ENCODE measurements at places on chromosomes 12 and 14.

DNA sequence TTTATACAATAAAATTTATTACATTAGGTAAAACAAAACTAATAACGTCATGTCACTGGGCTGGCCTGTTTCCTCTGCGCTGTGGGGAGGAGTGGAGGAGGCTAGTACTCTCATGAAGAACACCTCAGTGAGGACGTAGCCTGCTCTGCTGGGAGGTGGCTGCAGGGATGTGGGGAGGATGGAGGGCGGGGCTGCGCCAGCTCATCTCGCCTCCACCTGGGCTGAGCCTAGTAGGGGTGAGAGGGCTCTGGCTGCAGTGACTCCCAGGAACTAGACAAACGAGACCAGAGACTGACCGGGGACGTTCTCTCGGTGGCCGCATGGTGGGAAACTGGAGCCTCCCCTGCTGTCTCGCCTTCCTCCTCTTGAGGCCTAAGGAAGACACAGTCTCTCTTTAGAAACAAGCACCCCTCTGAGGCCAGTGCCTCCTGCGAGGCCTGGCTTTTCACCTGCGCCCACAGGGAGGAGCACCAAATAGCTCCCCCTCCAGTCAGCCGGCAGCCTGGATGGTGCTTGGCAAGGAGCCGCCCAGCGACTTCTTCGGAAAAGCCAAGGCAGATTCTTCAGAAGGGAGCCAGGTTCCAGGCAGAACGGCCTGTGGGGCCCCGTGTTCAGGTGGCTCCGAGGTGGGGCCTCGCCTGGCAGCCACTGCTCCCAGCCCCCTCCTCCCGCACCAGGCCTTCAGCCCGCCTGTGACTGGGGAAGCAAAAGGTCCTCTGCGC lies 62.4 kb downstream of the PLEKHG3 start:
- no peak for DNase-seq

- DNase-seq: no peak
Measured at GRCh38 chr14:70148911-70149595, 39.7 kb downstream of the SLC8A3 start.

- DNase-seq: no peak
Measured at GRCh38 chr14:81396113-81396512, 4.0 kb downstream of the STON2 start.

GRCh38 chr12:47383942-47384341 lies 304.2 kb upstream of the AMIGO2 start:
- no peak for DNase-seq

DNA sequence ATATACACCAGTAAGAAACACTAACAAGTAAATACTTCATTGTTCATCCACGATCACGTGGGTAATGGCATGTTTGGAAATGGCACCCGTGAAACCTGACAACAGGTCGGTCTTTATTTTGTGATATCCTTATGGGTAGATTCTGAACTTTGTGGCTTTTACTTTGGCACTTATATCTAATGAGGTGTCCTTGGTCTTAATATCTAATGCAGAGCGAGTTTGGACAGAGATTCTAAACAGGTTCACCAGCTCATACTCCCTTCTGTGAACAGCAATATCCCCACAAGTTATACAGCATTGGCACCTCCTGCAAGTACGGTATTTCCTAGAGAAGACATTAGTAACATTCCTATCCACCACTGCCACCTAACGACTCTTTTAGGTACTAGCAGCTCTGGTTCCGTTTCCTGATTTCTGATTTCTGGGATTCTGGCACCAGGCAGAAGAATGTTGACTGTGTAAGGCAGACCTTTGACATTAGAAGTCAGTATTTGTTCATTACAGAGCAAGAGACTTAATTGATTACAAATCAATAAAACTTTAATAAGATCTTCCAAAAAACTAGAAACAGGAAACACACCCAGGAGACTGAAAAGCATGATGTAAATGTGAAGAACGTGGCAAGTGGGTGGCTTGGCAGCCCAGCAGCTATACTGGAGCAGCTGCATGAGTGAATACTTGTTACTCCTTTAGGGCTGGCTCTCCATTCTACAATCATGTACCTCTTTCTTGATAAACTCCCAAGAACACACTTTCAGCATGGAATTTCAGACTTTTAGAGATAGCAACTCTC lies 2.5 kb downstream of the ANG start:
- DNase-seq: peak; percentile 56

DNA sequence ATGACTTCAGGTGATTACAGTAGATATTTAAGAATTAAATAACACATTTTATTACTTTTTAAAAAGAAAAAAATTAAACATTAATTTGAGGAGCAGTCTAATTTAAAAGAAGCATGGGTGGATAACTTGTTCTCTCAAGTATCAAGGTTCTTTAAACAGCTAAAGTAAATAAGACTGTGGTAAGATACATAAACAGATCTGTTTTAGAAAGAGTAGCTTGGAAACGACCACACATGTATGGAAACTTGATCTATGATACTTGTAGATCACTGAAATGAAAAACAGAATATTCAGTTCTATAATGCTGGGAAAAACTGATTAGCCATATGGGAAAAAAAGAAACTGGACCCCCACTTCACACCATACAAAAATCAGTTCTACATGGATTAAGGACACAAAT lies 36.0 kb downstream of the TC2N start:
- no peak for DNase-seq

- no peak for DNase-seq
Measured at GRCh38 chr12:105741786-105742566, 396.8 kb downstream of the NUAK1 start.

DNA sequence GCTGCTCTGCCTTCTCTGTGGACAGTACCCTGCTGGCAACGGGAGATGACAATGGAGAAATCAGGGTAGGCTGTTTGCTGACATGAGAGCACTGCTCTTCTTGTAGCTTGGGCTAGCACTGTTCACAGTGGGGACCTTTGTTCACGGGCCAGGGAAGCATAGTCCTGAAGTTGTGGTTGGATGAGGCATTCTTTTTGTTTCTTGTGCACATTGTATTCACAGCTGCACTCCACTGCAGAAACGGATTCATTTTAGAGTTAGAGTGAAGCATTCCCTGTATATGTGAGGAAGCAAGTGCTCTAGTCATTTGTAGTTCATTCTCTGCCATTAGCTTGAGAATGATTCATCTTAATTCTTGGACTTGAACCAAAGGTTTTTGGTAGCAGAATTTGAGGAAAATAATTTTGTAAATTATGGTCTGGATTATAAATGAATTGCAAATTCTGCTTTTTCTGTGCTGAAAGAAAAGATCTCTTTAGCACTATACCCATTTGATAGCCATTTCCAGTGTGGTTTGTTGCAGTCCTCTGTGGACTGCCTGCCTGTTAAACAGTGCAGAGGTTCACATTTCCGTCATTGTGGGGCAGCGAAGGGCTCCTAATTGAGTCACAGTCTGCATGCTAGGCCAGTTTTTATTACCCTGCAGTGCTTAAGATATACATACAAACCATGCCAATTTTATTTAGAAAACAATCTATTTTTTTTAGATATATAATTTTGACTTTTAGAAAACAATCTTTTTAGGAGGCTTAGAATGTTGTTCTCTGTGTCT lies 80.6 kb downstream of the APAF1 start:
- no peak for DNase-seq

DNA sequence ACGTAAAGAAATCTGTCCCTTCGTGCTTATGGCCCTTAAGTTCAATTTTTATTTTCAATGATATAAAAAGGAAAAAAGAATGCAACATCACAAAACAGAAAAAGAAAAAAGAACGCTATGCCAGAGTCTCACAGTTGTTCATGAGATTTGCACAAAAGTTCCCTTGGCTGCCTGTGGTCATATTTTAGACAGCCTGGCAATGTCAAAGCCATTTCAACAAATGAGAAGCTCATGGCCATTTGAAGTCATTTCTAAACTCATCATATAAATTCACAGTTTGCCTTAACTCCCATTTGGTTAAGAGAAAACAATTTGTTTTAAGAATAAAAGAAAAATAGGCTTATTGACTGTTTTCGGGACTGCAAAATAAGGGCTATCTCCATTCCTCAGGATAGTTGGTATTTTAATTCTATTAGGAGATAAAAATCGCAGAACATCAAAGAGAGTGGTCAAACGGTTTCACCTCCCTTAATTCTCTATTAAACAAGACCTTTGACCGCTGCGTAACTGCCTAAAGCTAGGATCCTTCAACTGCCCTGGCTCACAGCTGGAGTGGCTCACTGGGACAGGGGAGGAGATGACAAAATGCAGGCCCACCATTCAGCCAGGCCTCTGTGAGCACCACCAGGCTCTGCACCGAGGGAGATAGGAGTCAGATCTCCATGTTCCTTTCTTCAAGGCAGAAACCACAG lies 119.2 kb upstream of the DAAM1 start:
- DNase-seq: no peak

DNA sequence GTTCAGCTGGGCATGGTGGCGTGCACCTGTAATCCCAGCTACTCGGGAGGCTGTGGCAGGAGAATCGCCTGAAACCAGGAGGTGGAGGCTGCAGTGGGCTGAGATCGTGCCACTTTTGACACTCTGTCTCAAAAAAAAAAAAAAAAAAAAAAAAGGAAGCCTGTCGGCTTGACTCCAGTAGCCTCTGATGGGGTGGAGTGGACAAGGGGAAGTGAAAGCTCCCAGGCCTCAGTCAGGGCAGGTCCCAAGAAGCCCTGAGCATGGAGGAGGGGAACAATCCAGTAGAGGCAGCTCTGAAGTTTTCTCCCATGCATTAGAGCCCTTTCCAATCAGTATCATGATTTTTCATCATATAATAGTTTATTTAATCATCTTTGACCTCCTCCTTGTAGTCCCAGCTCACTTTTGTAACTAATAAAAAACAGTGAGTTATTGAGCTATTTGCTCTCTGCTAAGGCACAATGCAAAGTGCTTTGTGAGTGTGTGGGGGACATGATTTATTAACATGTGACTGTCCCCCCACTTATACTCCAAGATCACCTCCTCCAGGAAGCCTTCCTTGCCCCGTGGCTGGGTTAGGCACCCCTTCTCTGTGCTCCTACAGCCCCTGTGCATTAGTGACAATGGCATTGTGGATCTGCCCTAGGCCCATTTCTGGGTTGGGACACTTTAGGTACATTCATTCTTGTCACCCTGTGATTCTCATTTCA lies 4.7 kb upstream of the SSH1 start:
- no peak for DNase-seq

GRCh38 chr14:57078054-57078453 lies 190.7 kb downstream of the EXOC5 start:
- no peak for DNase-seq

- no peak for DNase-seq
Measured at GRCh38 chr12:42196723-42197603, 41.1 kb downstream of the YAF2 start.

DNA sequence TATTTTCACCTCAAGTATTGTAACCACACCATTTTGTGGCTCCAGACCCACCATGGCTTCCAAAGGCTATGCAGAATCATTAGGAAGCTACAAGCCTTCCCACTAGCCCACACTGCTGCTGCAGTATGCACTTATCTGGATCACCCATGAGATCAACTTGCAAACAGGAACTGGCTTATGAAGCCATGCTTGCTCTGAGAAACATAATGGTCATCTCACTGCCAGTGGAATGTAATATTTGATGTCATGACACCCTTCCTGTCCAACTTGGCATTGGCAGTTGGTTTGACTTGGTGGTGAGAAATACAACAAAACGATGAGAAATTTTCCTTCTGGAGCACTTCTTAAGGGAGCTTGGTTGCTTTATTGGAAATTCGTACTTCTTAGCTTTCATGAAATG lies 69.3 kb upstream of the FRMD6 start:
- DNase-seq: no peak

DNA sequence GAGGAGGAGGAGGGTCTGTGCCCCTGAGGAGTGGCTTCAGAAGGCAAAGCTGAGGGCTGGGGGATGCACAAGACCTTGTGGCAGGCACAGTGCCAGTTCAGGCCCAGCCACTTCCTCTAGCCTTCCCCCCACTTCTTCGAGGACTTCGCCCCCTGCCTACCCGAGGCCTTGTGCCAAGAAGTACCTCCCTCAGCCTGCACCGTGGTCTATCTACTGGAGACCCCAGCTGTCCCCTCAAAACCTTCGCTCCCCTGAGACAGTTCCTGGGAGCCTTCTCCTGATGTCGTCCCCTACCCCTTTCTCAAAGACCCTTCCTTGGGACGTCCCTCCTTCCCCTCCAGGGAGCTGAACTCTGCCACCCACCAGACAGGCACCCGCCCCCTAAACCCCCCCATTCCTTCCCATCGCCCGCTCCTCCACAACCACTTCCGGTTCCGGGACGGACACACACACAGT lies 604 bp downstream of the ZNF384 start:
- no peak for DNase-seq

GRCh38 chr12:80400571-80400991 lies 43.5 kb upstream of the PTPRQ start:
- no peak for DNase-seq

Measured in NCI-H187 treated with DMSO at 0.1 percent for 48 hours (cell line).